Left lung (tissue), 14 donors: ENCODE measurements at places on chromosomes 3 and 15. TPM values are rescaled to one million over a fixed set of nuclear protein-coding genes. Genes with fewer than 3 reads are reported as not detected.
A peak's percentile ranks its signal among the peaks of the same experiment; 100 is the strongest.

The DAZL gene
- total RNA-seq = not detected

The IGDCC3 gene
- total RNA-seq = not detected

DNA sequence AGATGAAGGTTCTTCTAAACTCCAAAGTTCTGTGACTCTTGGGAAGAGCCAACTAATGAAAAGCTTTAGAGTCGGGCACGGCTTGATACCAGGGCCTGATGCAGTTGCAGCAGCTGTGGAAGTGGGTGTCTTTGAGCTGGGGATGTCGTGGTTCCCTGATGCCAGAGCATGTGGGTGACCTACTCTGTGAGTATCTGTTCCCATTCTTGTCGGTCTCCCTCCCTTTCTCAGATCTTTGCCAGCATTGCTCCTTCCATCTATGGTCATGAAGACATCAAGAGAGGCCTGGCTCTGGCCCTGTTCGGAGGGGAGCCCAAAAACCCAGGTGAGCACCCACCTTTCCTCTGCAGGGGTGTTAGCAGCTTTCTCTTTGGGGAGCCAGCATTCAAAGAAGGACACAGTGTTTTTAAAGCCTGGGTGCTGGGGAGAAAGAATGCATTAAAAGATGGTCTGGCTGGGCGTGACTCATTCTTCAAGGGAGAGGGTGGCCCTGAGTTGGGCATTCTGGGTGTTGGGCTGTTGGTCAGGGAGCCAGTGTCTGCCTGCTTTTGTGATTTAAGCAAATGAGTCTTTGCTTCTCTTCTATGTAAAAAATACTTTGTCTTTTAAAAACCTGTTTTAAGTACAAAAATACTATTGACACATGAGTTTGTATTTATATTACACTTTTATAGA lies 13.2 kb upstream of the PODXL2 start:
- no peak for DNase-seq

DNA sequence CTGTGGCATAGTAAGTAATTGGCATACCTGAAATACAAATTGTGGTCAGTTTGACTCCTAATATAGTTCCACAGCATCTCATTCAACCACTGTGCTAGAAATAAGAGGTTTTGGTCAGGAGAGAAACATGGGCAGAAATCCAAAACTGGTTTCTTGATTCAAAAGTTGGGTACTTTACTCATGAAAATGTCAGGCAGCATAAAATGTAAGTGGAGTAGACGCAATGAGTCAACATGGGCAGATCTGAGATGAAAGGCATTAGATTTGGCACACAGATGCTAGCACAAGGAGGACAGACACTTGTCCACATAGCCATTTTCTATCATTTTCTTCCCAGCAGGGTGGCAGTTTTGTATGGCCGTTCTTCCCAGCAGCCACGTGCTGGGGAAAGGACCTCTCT lies 255.8 kb upstream of the CDIN1 start:
- no peak for DNase-seq

DNA sequence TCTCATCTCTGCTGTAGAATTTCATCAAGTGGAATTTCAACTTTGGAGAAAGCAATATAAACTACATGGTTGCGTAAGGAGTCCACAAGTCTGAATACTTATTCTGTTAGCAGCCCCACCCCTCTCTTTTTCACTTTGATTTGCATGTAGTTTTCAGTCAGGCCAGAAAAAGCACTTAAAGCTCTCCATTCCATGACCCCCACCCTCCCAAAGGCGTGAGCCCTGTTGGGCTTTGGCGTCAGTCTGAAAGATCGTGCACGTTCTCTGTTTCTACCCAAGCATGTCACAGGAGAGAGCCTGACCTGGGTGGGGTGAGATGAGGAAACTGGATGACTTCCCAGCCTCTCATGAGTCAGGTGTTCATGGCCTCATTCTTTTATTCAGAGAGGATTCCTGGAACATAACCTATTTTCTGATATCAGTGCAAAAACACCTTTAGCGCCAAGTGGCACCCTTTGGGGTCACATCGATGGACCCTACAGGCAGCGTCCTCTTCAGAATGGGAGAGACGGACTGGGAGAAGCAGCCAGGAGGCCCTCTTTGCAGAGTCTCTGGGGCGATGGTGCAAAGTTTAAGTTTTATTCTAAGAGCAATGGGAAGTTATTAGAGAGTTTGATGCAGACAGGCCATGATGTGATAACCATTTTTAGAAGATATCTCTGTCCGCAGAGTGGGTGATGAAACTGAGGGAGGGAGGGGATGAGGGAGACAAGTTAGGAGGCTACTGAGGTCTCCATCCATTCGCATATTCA lies 55.8 kb downstream of the LSM3 start:
- peak; percentile 78 for DNase-seq

DNA sequence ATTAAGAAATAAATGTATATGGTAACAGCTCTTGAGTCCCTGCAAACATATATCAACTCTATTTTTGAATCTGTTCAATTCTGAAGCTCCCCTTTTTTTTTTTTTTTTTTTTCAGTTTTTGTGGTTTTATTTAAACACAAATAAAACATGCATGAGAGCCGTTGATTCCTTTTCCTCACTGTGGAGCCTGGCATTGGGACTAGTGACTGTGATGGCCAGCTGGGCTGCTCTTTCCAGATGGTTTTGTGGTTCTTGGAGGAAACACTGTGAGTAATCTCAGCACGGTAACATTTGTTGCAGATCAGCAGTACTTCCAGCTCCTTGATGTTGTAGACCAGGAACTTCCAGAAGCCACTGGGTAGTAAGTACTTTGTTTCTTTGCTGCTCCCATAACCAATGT lies 15.9 kb downstream of the EMC7 start:
- no peak for DNase-seq

- no peak for DNase-seq
Observed at GRCh38 chr3:114307832-114308231, 14.0 kb downstream of the TIGIT start.

DNA sequence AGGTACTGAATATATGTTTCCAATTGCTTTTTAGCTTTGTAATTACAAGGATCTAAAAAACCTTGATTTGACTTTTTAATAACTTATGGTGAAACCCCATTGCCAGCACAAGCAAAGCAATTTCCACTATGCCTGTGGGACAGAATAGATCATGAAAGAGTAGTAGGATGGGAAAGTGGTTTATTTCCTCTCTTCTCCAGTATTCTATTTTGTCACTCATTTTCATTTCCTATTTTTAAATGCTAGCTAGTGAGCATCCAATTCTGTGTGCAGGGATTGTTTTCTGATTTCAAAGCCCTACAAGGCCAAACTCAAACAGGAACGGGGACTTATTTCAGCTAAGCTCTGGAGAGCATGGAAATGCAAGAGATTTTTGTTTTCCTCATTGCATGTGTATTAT lies 132.0 kb upstream of the TGFBR2 start:
- DNase-seq = no peak

DNA sequence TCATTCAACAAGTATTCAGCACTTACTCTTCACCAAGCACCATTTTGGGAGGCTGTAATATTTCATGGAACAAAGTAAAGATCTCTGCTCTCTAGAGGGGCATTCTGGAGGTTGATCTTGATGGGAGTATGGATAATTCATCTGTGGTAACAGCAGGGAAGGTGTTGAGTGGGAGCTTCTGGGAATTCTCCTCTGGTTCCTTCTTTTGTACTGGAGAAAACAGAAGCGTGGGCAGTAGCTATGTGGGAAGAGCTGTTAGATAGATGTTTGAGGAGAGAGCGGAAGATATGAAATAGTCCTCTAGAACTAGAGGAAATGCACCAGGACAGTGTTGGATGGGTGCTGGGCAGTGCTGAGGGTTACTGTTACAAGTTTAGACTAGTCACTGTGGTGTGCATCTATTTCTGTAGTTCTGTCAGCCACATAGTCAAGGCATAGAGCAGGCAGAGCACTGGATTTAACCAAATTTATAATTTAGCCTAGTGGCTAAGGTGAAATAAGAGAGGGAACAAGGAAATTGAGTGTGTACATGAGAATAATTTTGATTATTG lies 9.6 kb downstream of the NMD3 start:
- no peak for DNase-seq

The MAP1A gene
- 12.7 TPM for total RNA-seq

GRCh38 chr15:33581032-33581431 lies 270.3 kb downstream of the RYR3 start:
- DNase-seq = peak; percentile 40

DNA sequence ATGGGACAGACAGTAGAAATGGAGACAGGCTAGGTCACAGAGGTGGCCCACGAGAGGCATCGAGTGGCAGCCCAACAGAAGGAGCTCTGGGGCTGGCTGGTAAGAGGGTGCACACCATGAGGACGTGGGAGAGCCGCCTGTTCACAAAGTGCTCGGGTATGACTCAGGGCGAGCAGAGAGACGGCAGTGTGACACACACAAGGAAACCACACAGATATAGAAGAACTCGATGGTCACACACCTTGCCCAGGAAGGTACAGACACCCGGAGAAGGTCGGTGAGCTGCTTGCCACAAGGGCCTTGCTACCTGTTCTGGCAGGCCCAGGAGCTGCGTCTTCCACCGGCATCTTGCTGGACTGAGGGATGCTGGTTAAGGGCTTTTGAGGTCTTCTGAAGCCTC lies 50.2 kb downstream of the CA12 start:
- DNase-seq = no peak

DNA sequence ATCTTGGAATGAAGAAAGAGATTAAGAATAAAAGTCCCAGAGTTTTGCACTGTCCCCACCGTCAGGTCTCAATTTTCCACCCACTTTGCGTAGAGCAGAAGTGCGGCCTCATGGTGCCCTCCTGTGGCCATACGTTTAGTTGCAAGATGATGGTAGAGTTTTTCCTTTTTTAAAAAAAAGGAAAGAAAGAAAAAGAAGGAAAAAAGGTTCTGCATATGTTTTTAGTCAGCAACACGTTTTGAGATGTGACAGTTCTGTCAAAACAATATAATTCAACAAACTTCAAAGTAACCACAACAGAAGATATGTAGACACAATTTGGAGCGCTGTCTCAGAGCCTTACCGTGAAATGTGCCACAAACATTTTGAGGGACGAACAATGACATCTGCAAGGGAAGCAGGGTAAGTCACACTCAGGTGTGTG lies 24.6 kb downstream of the EBLN2 start:
- no peak for DNase-seq

- DNase-seq = peak; percentile 10
Observed at GRCh38 chr3:121431726-121432517, 113.9 kb downstream of the POLQ start.

- no peak for DNase-seq
Observed at GRCh38 chr3:60313951-60314461, 937.2 kb downstream of the FHIT start.

- no peak for DNase-seq
Observed at GRCh38 chr3:156519758-156520162, 35.2 kb downstream of the SSR3 start.

DNA sequence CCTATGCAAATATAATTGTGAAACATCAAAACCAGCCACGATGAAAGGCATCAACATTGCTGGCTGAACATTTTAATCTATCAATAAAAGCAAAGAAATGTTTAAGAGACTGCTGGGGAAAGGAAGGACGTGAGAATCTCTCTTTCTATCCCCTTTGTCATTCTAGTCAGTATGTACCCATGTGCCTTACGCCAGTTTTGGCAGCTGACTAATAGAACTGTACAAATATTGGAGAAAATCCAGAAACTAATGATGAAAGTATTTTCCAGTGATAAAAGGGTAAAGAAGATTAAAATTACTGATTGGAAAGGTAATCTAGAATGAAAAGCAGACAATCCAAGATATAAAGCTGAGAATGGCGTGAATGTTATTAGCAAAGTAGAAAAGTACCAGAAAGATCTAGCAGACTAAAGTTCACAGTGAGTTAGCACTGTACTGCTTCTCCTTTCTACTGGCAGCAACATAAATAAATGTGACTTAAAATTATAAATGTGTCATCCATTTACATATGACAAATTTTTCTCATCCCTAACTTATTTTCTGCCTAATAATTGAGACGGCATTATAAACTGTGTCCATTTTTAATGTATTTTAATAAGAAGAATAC lies 401.9 kb upstream of the CNTN4 start:
- no peak for DNase-seq

DNA sequence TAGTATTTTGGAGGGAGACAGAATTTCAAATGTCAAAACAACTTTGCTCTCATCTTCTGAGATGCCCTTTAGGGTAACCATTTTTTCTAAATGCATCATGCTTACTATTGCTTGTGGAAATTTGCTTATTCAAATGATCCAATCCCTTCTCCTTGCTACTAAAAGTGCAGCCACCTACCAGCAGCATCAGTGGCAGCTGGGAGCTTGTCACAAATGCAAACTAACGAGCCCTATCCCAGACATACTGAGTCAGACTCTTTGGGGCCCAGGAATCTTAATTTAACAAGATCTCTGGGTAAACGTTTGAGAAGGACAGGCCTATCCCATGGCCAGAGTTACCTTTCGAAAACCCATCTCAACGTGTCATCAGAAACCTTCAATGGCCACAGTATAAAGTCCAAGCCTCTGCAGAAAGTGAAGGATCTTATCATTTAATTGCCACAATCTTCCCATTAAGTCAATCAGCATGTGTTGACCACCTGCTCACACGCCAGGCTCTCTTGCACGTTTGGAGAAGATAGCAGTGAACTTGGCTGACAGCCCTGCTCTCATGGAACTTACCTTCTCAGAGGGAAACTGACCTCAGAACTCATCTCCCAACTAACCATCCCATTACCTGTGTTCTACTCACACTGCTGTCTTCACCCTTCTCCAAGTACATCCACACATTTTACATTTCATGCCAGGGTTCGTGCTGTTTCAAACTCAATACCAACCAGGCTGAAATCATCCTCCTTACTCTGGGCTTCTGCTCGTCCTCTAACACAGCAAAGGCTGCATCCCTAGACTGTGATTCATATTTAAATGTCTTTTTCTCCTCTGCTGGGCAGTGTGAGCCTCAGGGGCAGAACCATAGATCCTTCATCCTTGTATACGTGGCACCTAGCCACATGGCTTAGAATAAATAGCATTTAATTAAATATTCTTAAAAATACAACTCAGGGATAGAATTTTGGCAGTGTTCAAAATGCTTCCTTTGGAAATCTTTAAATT lies 24.8 kb upstream of the VGLL4 start:
- no peak for DNase-seq

GRCh38 chr15:77904901-77905300 lies 172.6 kb downstream of the TBC1D2B start:
- no peak for DNase-seq

The RGMA gene
- total RNA-seq = 4.6 TPM

DNA sequence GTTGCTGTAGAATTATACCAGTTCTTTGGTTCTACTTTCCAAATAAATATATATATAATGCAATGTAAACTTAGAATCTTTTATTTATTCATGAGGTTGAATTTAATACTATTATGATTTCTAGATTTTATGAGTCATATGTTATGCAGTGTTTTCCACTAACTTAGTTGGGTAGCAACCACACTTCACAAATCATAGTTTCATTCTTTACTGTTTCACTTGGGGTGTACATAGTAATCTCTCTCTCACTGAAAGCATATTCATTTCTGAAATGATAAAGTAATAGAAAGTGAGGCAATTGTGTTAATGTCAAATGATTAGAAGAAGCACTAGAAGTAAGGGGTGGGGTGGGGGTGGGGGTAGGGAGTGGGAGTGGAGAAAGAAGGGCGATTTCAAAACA lies 52.6 kb downstream of the IQCH start:
- DNase-seq = no peak
